GM23248 (cell line): ENCODE measurements at places on chromosomes 1 and 21.

DNA sequence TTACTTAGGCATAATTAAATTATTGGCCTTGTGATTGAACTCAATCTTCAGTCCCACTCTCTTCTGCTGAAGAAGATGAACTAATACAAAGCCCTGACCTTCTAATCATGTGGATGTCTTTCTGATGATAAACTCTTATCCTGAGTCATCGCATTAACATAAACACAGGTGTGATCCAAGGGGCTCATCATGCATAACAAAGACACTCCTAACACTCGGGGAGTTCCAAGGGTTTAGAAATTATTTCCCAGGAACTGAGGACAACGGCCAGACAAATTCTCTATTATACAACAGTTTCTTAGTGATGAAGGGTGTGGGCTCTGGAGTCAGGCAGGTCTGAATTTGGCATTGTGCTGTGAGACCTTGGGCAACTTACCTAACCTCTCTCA is 18.0 kb downstream of the DUSP10 start:
- DNase-seq = no peak

GRCh38 chr1:185939142-185939541 is 205.0 kb downstream of the HMCN1 start:
- DNase-seq = no peak

DNA sequence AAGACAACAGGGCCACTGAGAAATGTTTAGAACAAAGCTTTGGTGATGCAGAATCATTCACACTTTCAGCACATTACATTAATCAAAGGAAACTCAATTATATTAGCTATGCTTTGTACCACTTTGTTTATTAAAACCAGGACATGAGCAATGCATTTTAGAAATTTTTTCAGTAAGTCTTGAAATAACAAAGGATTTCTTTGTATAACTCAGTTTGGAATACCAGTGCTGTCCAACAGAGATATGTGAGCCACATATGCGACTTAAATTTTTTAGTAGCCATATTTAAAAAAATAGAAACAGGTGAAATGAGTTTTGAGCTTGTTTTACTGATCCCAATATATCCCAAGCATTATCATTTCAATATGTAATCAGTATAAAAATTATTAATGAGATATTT is 18.8 kb upstream of the F3 start:
- DNase-seq = peak; percentile 68

DNA sequence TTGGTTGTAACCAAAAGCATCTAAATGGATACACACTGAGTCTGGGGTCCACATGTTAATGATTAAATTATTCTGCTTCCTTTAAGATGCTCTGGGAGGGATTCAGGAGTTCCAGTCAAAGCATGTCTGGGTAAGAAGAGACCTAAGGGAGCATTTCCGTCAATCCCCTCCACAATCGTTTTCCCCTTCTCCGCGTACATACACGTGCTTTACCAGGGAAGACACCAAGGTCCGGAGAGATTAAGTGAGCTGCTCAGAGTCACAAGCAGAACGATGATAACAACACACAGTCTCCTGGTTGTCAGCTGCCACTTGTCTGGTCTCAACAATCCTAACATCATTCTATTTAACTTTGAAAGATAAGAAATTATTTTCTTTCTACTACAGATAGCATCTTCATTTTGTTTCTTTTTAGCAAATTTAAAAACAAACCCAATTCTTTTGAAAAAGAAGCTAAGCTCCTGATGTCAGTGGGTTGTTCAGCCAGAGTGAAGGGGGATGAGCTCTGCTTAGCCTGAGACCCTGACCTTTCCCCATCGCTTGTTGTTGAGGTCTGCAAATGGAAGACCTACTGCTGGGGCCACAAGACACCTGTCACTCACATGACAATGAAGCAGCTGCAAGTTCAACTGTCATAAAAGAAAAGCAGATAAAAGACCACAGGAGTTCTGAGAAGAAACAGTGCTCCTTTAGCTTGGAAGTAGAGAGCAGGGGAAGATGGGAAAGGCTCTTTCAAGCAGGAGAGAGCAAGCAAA is 4.5 kb downstream of the PAFAH2 start:
- no peak for DNase-seq

- DNase-seq = no peak
Measured at GRCh38 chr1:208939537-208940085, 643.9 kb upstream of the CAMK1G start.

DNA sequence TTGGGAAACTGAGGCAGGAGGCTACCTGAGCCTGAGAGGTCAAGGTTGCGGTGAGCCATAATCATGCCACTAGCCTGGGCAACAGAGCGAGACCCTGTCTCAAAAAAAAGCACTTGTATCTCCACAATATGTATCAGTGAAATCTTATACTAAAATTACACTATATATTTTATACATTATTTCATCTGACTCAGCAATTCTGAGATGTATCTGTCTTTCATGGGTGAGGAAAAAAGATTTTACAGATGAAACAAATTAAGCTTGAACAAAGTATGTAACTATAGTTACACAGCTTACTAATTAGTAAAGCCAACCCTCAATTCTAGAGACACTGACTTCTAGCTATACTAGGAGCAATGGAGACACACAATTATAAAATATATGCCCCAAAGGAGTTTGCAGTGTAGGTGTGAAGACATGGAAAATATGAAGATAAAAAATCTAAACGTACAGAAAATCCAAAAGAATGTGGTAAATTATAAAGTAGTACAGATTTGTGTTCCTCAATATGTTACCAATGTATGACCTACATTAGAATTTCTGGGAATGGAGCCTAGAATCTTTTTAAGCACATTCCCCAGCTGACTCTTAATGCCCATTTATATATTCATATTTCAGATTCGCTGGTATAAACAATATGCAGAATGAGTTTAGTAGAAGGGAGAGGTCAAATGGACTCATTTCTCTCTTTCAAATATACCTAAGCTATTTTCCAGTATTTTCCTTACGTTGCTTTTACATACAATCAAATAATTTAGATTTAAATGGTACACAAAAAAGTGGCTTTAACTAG is 14.6 kb downstream of the GTF2B start:
- peak; percentile 20 for DNase-seq

- DNase-seq = no peak
Measured at GRCh38 chr1:117633423-117633822, 27.6 kb downstream of the TENT5C start.

DNA sequence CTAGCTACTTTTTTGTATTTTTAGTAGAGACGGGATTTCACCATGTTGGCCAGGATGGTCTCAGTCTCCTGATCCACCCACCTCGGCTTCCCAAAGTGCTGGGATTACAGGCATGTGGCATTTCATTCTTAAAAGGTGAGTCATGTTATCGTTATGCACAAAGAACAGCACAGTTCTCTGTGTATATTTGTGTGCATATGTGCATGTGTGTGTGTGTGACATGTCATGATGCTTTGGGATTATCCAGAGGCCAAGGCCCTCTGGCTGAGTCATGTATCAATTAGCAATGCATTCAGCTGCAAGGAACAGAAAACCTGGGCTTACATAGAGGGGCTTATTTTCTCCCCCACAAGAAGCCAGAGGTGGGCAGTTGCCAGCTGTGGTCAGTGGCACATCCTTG is 301.7 kb upstream of the KAZN start:
- DNase-seq = peak; percentile 10

DNA sequence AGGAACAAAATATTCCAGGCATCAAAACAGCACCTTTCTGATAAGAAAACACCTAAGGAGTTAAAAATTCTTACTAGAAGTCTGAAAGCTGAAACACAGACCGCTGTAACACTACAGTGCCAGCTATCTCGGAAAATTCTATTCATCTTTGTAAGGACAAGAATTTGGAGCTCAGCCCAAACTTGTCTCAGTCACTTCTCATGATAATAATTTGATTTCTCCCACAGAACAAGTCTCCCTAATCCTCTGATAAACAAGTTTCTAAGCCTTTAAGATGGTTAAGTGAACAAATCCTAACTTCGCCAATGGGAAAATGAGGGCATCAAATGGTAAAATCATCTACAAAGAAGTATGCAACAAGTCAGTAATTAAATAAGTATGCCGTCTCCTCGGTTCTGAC is 59.9 kb downstream of the SIPA1L2 start:
- DNase-seq = no peak

GRCh38 chr21:40331172-40331571 is 463.9 kb downstream of the PCP4 start:
- DNase-seq = no peak

DNA sequence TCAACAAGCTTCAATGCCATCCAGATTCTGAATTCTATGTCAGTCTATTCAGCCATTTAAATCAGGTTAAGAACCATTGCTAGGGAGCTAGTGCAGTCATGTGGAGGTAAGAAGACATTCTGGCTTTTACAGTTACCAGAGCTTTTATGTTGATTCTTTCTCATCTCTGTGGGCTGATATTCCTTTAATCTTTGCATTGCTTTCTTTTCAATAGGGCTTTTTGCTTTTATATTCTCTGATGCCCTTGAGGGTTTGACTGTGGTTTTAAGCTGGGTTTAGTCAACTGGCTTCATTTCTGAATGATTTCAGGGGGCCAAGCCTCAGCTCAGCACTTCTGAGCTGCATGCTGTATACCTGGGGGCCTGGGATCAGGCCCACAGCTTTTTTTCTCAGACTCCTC is 51.0 kb upstream of the GORAB start:
- no peak for DNase-seq

GRCh38 chr1:5156416-5157120 is 502.2 kb downstream of the AJAP1 start:
- DNase-seq = no peak

- no peak for DNase-seq
Measured at GRCh38 chr1:214349008-214349407, 68.0 kb downstream of the SMYD2 start.

GRCh38 chr1:26336477-26337205 is 17.3 kb downstream of the CRYBG2 start:
- DNase-seq = peak; percentile 45

DNA sequence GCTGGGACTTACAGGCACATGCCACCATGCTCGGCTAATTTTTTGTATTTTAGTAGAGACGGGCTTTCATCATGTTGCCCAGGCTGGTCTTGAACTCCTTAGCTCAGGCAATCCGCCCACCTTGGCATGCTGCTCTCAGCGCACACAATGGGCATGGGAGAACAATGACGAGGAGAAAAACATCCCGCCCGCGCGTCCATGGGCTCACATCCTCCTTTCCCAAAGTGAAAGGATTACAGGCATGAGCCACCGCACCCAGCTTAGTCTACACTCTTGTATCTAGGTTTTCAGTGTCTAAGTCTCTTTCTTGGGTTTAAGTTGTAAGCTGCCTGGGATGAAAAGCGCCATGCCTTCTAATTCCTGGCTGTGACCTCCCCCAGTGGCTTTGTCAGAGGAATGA is 37.9 kb downstream of the CDK18 start:
- no peak for DNase-seq

- peak; percentile 98 for DNase-seq
Measured at GRCh38 chr1:235075048-235075776, 53.4 kb downstream of the TOMM20 start.

- peak; percentile 38 for DNase-seq
Measured at GRCh38 chr1:58780836-58781452, 2.9 kb downstream of the JUN start.

DNA sequence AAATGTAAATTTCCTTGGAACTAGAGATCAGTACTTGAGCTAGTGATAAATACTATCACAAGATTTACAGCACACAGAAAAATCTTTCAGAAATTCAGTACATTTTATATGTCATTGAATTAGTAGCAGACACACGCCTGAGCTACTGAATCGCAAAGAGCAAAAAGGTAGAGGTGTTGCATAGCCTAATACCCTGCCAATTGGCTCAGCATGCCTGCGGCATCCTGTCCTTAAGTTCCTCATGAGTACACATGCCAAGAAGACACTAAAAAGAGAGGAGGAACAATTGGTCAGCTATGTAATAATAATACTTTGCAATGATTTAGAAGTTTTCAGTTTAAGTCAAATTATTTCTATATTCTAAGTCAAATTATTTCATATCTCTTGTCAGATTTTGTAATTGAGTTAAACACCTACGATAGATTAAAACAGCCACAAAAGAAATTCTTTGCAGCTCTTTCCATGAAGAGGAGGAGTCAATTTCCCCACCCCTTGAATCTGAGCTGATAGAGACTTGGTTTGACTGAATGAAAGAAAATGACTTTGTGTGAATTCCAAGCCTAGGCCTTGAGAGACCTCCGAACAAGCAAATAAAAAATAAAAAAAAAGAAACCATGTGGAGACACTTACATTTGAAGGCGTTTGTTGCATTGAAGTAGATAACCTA is 36.2 kb upstream of the PKN2 start:
- no peak for DNase-seq

- DNase-seq = no peak
Measured at GRCh38 chr1:195788721-195789120, 819.5 kb downstream of the KCNT2 start.

DNA sequence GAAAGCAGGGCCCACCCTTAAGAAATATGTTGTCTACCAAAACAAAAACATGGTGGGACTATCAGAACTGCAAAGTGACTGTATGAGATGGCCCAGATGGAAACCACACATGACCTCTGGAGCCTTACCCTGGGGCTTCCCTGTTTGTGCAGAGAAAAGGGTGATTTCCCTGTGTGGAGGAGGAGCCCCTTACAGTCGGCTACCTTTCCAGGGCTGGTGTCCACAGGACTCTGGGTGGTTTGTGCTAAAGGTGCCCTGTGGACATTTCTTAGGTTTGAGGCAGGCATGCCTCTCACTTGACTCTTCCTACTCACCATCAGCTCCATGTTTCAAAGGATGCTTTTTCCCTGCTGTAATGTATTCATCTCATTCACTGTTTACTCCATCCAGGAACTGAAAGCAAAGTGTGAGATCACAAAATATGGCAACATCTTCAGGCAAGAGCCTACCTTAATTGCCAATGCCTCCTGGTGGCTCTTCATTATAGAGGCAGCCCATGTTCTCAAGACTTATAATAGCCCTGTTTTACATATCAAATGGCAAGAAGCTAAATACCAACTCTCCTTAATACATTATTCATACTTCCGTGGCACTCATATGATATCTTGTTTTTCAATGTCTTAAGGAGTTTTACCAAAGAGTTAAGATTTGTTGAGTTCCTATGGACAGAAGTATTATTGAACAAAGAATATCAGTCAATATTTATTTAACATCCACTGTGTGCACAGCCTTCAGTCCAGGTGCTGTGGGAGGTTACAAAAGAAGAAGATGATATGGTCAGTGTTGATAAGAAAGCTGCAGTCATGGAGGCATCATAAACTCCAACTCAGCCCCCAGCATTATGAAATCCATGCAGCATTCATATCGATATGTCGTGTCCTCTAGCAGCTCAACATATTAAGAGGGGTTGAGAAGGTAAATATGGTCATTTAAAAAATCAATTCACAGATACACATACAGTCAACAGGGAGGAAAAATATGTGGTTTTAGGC is 15.5 kb upstream of the TFF3 start:
- DNase-seq = no peak

- DNase-seq = no peak
Measured at GRCh38 chr21:37000381-37000780, 6.1 kb upstream of the RIPPLY3 start.

GRCh38 chr1:154460695-154461260 is 41.2 kb upstream of the TDRD10 start:
- no peak for DNase-seq

DNA sequence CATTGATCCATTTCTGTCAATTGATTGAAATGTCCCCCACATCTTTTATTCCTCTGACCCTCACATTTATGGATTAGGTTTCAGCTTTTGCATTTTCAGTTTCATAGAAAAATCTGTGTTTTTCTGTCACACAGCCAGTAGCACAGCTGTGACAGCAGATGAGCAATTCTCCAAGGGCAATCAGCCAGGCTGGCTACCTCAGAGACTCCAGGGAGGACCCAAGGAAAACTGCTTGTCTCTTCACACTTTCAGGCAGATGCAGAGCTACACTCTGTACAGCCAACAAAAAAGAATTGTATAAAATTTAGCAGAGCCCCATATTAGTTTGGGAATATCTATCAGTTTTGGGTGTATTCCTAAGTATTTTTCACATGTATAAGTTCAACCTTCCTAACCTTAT is 257.2 kb downstream of the LRRC7 start:
- DNase-seq = peak; percentile 66

GRCh38 chr1:18597160-18598042 is 33.2 kb upstream of the PAX7 start:
- peak; percentile 63 for DNase-seq
